ENCODE measurements at places on chromosomes 12 and 14. TPM values are rescaled to one million over a fixed set of nuclear protein-coding genes. Genes with fewer than 3 reads are reported as not detected.

DNA sequence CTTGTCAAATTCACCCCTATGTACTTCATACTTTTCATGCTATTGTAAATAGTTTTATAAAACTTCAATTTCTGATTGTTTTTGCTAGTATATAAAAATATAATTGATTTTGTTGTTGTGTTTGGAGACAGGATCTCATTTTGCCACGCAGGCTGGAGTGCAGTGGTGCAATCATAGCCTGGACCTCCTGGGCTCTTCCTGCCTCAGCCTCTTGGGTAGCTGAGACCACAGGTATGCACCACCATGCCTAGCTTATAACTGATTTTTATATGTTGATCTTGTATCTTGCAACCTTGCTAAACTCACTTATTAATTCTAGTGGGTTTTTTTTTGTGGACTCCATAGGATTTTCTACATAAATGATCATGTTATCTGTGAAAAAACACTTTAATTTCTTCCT is 23.5 kb downstream of the ATP5MC2 start:
- DNase-seq, result no peak

DNA sequence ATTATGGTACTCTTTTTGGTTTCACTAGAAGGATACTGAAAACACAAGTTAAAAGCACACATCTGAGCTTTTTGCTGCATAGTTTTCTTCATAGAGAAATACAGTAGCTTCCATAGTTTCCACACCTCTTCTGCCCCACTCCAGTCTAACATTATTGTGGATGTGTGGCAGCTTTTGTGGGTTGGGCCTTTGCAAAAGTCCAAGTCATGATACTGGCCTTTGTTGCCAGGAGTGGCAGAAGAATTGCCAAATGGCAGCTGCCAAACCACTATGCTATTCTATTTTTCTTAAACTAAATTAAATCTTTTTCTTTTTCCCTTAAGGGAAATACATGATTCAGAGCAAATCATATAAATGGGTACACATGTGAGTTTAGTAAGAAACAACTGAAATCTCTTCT is 114.8 kb downstream of the PLEKHA5 start:
- no peak for DNase-seq

Gene RPGRIP1
- 0.58 TPM for total RNA-seq

Gene GARIN6
- total RNA-seq, result not detected

GRCh38 chr14:29123017-29123416 is 356.4 kb downstream of the FOXG1 start:
- no peak for DNase-seq

Gene ARMH4
- not detected for total RNA-seq

GRCh38 chr14:70988452-70988851 is 81.2 kb downstream of the PCNX1 start:
- no peak for DNase-seq

GRCh38 chr12:70796989-70797388 is 123.5 kb downstream of the PTPRR start:
- DNase-seq, result no peak

GRCh38 chr12:131920902-131921840 is 7.9 kb upstream of the PUS1 start:
- DNase-seq, result no peak

Gene CLEC2D
- total RNA-seq, result 40.7 TPM

GRCh38 chr14:75720842-75721498 is 59.9 kb downstream of the TTLL5 start:
- DNase-seq, result peak; percentile 87

- DNase-seq, result no peak
These were observed 15.5 kb downstream of the BTBD7 start for GRCh38 chr14:93317210-93317874.

DNA sequence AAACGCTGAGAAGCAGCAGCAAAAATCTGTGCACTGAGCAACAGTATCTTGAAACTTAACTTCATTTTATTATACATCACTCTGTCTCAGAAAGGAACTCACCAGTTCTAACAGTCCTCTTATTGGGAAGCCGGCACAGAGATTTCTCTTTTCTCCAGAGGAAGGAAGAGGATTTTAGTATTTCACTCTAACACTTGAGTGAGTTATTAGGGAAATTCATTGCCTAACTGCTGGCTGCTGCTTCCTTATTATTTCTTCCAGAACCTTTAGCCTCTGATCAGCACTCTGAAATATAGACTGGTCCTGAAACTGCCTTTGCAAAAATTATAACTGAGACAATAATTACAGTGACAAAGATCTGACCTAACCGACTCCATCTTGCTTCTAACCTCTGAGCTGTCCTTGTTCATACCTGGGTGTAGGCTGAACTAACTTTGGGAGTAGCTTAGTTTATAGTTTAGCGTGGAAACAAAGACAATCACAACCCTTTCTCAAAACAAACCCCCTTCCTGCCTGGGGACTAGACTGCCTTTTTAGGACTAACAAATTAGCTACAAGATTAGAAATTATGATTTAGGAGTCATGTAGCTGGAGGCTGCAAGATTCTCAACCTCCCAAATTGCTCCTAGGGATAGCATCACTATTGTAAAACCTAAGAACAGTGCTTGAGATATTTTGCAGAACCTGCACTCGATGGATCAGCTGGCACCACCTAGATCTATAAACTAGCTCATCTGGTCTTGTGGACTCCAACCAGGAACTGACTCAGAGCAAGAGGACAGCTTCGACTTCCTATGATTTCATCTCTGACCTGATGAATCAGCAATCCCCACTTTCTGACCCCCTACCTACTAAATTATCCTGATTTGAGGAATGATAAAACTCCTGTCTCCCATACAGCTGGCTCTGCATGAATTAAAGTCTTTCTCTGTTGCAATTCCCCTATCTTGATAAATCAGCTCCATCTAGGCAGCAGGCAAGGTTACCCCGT is 117.5 kb downstream of the DYRK2 start:
- no peak for DNase-seq

DNA sequence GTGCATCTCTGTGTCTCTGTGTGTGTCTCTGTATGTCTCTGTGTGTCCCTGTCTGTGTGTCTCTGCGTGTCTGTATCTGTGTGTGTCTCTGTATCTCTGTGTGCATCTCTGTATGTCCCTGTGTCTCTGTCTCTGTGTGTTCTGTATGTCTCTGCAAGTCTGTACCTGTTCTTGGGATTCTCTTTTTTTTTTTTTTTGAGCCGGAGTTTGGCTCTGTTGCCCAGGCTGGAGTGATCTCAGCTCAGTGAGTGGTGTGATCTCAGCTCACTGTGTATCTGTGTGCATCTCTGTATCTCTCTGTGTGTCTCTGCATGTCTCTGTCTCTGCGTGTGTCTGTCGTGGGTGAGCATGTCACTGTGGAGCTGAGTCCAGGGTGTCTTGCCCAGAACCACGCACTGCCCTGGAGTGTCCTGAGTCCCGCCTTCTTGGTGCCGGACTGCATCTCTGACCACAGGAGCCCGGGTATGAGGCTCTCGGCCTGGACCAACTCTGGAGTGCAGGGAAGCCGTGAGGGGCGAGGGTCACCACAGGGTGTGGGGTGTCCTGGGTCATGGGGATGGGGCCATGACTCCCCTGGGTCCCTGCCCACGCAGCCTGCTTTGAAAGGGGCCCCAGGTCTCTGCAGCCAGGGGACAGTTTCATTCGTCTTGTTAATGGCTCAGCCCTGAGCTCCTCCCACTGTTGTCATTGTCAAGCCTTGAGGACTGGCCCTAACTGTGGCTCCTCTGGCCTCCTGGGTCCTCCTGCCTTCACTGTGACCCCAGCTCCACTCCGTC is 11.8 kb downstream of the MYL2 start:
- DNase-seq, result no peak

DNA sequence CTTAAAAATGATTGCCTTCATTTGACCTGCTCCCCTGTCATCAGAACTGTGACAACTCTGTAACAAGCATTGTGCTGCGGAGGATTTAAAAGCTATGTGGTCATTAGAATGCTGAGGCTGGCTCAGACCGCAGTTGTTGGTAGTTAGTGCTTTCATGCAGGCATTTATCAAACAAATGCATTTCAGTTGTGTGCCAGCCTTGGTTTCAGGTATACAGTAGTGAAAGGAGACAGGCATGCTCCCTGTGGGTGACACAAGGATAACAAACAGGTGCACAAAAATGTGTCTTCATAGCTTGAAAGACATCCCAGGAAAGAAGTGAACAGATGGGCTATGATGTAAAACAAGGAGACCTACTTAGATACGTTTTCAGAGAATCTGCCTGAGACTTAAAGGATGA is 60.6 kb downstream of the MARK3 start:
- DNase-seq, result no peak

- DNase-seq, result no peak
These were observed 45.8 kb downstream of the SVOP start for GRCh38 chr12:108975024-108975593.

Gene KRT75
- total RNA-seq, result not detected

- DNase-seq, result no peak
These were observed 89.8 kb downstream of the PDZRN4 start for GRCh38 chr12:41277946-41278267.

DNA sequence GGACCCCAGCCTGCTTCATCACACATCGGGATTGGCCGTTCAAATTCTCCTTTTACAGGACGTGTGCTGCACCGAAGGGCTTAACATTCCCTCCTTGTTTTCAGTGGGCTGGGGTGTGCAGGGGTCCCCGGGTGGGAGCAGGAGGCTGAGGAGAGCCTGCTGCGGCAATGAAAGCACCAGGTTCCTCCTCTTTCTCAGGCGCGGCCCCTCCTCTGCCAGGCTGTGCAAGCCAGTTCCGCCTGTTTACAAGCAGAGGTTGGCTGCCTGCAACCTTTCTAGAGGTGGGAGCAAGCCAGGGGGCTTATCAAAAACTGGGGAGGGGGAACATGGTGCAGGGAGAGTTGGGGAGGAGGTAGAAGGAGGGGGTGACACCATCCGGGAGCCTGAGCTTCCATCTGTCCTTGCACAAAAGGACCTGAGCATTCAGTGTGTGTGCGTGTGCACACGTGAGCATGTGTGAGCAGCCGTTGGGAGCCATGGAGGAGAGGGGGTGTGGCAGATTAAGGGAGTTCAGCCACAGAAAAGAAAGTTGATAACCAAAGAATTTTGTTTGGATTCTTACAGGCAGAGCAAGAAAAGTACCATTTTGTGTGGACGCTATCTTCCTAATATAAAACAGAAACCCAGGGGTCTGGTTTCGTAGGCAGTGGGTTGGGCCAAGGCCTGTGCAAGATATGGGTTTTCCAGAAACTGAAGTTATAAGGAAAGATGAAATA is 108.8 kb upstream of the RFLNA start:
- peak; percentile 78 for DNase-seq

DNA sequence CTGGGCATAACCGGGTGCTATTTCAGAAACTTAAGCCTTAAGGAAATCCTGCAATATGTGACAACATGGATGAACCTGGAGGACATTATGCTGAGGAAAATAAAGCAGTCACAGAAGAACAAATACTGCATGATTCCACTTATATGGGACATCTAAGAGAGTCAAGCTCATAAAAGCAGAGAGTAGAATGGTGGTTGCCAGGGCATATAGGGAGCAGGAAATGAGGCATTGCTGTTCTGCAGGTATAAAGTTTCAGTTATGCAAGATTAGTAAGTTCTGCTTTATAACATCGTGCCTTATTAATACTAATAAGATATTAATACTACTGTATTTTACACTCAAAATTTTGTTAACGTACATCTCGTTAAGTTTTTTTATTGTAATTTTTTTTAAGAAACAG is 124.2 kb upstream of the ATF1 start:
- DNase-seq, result no peak

Gene RNF10
- total RNA-seq, result 656 TPM

DNA sequence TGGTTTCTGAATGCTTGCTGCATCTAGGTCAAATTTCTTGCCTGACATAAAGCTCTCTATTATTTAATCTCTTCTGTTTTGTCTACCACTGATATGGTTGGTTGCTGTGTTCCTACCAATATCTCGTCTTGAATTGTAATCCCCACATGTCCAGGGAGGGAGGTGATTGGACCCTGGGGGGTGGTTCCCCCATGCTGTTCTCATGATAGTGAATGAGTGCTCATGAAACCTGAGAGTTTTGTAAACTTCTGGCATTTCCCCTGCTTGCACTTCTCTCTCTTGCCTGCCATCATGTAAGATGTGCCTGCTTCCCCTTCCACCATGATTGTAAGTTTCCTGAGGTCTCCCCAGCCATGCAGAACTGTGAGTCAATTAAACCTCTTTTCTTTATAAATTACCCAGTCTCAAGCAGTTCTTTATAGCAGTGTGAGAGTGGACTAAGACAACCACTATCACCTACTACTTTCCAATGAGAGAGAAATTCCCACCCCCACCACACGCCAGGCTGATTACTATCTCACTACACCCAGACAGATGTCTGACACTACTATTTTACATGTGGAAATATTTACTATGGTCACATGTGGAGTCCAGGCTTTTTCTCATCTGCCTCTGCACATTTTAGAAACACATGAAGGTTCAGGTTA is 69.2 kb upstream of the ATP2B1 start:
- DNase-seq, result no peak

Gene CLEC1A
- 4.6 TPM for total RNA-seq

DNA sequence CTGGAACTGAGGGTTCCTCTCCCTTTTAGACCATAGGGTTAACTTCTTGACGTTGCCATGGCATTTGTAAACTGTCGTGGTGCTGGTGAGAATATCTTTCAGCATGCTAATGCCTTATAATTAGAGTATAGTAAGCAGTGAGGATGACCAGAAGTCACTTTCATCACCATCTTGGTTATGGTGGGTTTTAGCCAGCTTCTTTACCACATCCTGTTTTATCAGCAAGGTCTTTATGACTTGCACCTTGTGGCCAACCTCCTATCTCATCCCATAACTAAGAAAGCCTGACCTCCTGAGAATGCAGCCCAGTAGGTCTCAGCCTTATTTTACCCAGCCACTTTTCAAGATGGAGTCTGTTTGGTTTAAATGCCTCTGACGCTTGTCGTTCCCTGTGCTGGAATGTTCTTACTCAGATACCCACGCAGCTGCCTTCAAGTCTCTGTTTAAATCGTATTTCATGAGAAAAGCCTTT is 44.2 kb downstream of the BBS10 start:
- no peak for DNase-seq

GRCh38 chr14:102688290-102688689 is 89.0 kb upstream of the TRAF3 start:
- DNase-seq, result no peak

GRCh38 chr12:70227911-70228310 is 15.3 kb upstream of the CNOT2 start:
- DNase-seq, result no peak

- DNase-seq, result peak; percentile 82
These were observed 25.2 kb downstream of the KRT8 start for GRCh38 chr12:52879394-52880351.
